Subcutaneous adipose tissue (tissue), 4 donors: ENCODE measurements at places on chromosomes 3 and 15. TPM values are rescaled to one million over a fixed set of nuclear protein-coding genes. Genes with fewer than 3 reads are reported as not detected.

Gene CFAP92
- total RNA-seq = 0.22 TPM

Gene STRIT1
- total RNA-seq = not detected

Gene SLC9C1
- 0.17 TPM for total RNA-seq

Gene CFAP44
- total RNA-seq = 4.4 TPM

Gene ULK4
- total RNA-seq = 32.0 TPM

Gene DAZL
- total RNA-seq = not detected

Gene COPS2
- total RNA-seq = 93.6 TPM

Gene SRP14
- total RNA-seq = 237 TPM

Gene EAF2
- total RNA-seq = 9.2 TPM

Gene NR2E3
- not detected for total RNA-seq

Gene ILDR1
- not detected for total RNA-seq

Gene CPNE9
- not detected for total RNA-seq

Gene NOX5
- total RNA-seq = 0.34 TPM

Gene SNURF
- total RNA-seq = not detected

Gene SLC22A14
- not detected for total RNA-seq

Gene CCDC13
- total RNA-seq = 3.3 TPM

Gene RPP25
- total RNA-seq = 7.2 TPM

Gene LTF
- 3.8 TPM for total RNA-seq

Gene TLE3
- 99.5 TPM for total RNA-seq

Gene TGM5
- 0.22 TPM for total RNA-seq

Gene MB21D2
- 5.2 TPM for total RNA-seq

Gene FAM174B
- 8.5 TPM for total RNA-seq

Gene TICRR
- 0.51 TPM for total RNA-seq

Gene NAALADL2
- 10.4 TPM for total RNA-seq

Gene CIB1
- total RNA-seq = 45.3 TPM

Gene SLC27A2
- 10.9 TPM for total RNA-seq

Gene MORC1
- total RNA-seq = 0.17 TPM

Gene ZNF592
- total RNA-seq = 35.2 TPM

Gene LMOD3
- total RNA-seq = not detected

Gene SCG5
- total RNA-seq = 2.9 TPM

Gene C3orf20
- not detected for total RNA-seq

Gene KBTBD8
- 0.19 TPM for total RNA-seq

Gene TRPC1
- 11.0 TPM for total RNA-seq

Gene CD200R1L
- total RNA-seq = not detected

Gene STAG1
- total RNA-seq = 45.6 TPM

Gene P2RY13
- 6.0 TPM for total RNA-seq

Gene ETV5
- total RNA-seq = 9.1 TPM

Gene CHRNA5
- 0.38 TPM for total RNA-seq

Gene SLC51B
- total RNA-seq = not detected

Gene LIPH
- total RNA-seq = not detected

Gene HDAC11
- 9.7 TPM for total RNA-seq

Gene APH1B
- total RNA-seq = 42.2 TPM

Gene LRRC3B
- not detected for total RNA-seq

Gene SAMMSON
- total RNA-seq = not detected

Gene PAQR5
- total RNA-seq = 1.8 TPM

Gene NANOGP8
- total RNA-seq = not detected

Gene UCN2
- total RNA-seq = not detected

Gene RAB6B
- total RNA-seq = 6.3 TPM
